Caki2 (cell line): ENCODE measurements at places on chromosomes 4 and X.
A peak's percentile ranks its signal among the peaks of the same experiment; 100 is the strongest.

DNA sequence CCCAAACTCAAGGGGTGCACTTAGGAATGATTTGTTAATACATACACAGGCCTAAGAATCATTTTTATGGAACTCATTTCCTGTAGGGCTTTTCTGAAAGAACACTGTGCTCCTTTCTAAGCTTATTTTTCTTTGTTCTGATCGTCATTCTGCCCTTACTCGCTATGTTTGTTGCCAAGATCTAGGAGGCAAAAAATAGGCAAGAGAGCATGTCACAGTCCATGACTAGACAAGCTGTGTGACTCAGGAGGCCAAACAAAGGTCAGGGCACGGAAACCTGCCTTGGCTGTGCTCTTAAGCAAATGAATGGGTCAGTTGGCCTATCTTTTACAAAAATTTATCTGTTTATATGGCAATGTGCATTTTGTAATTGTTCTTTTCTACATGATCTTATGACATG, 42.5 kb upstream of the C1GALT1C1 start:
- DNase-seq: peak; percentile 68

GRCh38 chrX:10756441-10756840, 136.1 kb upstream of the MID1 start:
- DNase-seq: peak; percentile 60

DNA sequence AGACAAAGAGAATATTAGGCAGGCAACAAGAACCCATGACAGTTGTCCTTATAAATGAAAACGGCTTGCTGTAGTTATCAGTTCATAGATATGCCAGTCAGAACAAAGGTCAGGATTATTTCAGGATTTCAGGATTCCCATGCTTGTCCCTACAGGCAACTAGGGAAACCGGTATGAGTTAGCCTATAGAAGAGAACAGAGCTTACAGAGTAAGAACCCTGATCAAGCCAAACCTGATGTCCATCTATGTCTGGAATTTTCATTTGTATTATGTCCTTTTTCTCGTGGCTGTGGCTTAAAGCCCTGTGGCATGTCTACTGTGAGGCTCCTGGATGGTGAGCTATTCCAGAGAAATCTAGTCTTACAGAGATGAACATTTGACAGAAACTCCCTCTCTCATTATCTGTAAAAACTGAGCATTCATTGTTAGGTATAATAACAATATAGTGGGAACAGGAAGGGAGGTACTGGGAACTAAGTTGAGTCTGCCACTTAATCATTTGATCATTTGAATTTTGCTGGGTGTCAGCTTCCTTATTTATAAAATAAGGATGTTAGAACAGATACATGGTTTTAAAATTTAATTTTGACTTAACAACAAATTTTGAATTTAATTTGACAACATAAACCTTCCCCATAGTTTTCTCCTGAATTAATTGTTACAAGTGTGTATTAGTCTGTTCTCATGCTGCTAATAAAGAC, 129.5 kb upstream of the KLF3 start:
- no peak for DNase-seq

- DNase-seq: no peak
Observed at GRCh38 chrX:8284131-8284530, 113.1 kb upstream of the VCX2 start.

- no peak for DNase-seq
Observed at GRCh38 chrX:48002929-48003328, 860 bp downstream of the ZNF182 start.

GRCh38 chr4:140106289-140106844, 47.6 kb downstream of the MAML3 start:
- DNase-seq: no peak

GRCh38 chr4:24668956-24669355, 84.6 kb upstream of the DHX15 start:
- no peak for DNase-seq

GRCh38 chr4:139921429-139922184, 232.4 kb downstream of the MAML3 start:
- no peak for DNase-seq

DNA sequence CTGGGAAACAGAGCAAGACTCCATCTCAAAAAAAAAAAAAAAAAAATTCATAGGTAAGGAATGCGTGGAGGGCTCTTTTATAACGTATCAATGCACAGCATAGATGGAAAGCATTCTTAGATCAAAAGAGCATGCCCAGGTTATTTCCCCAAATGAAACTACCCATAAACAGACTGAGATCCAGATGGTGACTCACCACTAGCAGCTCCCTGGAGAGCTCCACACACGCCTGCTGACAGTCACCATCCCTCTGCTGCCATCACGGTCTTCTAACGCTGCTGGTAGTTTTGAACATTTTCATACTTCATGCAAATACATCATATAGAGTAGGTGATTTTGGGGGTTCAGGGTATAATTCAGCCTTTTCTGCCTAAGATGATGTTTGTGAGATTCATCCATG, 136.9 kb downstream of the ASMT start:
- no peak for DNase-seq

- peak; percentile 45 for DNase-seq
Observed at GRCh38 chrX:140091125-140091886, 126.0 kb upstream of the CXorf66 start.

DNA sequence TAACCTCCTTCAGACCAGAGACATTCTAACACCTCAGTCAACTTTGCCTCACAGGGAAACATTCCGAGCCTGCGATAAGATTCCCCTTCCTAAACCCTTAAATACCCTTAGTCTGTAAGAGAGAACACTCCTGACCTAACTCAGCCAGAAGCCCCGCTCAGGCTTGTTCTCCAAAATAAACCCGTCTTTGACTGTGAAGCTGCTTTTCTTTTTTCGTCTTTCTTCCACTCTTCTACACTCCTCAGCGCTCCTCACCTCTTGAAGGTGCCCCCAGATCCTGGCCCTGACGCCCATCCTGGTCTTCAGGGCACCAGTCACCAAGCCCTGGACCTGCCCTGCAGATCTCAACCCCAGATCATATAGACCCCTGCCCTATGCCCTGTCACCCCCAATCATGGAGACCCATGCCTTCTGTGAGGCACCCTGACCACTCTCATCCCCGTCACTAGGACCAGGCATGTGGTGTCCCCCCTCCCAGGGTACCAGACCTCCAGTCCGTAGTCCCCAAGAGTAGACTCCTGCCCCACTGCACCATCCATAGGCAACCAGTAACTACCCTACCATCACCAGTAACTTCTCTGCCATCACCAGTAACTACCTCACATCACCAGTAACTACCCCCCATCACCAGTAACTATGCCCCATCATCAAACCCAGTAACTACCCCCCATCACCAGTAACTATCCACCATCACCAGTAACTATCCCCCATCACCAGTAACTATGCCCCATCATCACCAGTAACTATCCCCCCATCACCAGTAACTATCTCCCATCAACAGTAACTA, 3.5 kb downstream of the ASMTL start:
- no peak for DNase-seq

- DNase-seq: peak; percentile 59
Observed at GRCh38 chr4:185470501-185471195, 885 bp downstream of the CCDC110 start.

- DNase-seq: no peak
Observed at GRCh38 chr4:48603366-48604003, 113.4 kb downstream of the ZAR1 start.

- no peak for DNase-seq
Observed at GRCh38 chrX:17812763-17813162, 48.3 kb downstream of the RAI2 start.

- no peak for DNase-seq
Observed at GRCh38 chr4:114052227-114052626, 72.8 kb upstream of the ARSJ start.

DNA sequence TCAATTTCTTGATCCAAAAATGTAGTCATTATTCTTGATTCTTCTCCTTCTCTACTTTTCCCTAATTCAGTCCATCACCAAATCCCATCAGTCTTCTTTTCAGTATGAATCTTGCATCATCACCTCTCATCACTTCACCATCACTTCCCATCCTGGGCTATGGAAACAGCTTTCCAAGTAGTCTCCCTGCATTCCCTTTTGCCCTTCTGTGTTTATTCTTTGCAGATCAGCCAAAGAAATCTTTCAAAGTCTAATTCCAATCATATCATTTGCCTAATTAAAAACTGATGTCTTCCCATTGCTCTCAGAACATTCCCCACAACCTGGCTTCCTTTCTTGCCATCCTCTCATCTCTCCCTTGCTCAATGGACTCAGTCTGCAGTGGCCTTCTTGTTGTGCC, 201.7 kb upstream of the ADAMTS3 start:
- DNase-seq: no peak

GRCh38 chr4:67566335-67566734, 7.8 kb downstream of the STAP1 start:
- DNase-seq: no peak

DNA sequence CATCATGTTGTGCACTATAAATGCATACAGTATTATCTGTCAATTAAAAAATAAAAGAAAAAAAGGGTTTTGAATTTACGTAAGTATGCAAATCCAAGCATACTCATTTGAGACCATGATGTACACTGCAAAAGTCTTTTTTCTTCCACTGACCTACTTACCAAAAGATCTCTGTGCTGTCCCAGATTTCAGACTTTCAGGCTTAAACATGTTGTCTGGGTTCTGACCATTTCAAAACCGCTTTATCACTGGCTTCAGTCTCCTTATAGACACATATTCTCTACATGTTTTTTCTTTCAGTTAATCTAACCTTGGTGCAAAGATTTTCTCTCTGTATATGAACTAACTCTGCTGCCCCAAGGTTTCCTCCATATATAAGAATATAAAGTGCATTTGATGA, 58.6 kb upstream of the CXCL8 start:
- no peak for DNase-seq

GRCh38 chr4:38842994-38843393, 13.6 kb downstream of the TLR6 start:
- no peak for DNase-seq

- no peak for DNase-seq
Observed at GRCh38 chrX:44843753-44844152, at the start of gene DUSP21. TSS of gene DUSP21 (plus strand) at chrX:44844021. CDS start at chrX:44844133, 112 bp downstream.

GRCh38 chrX:149037281-149037870, 467.7 kb downstream of the IDS start:
- DNase-seq: no peak

DNA sequence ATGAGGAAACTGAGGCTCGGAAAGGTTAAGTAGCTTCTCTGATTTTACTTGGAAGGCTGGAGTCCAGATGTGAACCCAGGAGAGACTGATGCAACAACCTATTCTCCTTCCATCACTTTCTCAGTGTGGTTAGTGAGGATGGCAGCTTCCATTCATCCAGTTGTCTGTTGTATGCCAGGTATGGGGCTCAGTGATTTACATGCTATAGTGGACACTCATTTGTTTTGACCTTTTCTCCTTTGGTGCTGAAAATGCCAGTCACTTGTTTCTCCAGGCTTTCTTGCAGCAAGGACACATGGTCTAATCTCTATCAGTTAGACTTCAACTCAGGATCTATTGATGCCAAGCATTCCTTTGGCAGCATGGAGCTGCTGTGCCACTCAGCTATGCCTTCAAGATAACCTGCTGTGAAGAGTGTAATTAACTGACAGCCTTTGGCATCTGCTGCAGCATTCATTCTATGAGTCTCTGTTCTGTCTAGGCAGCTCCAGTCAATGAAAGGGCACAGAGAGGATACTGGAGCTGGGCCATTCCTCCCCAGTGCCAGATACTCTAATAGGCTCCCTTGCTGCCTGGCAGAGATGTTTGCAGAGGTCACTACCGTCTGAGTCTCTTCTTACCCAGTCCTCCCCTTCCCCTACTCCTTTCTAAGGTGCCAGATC, 11.0 kb upstream of the CWH43 start:
- no peak for DNase-seq

DNA sequence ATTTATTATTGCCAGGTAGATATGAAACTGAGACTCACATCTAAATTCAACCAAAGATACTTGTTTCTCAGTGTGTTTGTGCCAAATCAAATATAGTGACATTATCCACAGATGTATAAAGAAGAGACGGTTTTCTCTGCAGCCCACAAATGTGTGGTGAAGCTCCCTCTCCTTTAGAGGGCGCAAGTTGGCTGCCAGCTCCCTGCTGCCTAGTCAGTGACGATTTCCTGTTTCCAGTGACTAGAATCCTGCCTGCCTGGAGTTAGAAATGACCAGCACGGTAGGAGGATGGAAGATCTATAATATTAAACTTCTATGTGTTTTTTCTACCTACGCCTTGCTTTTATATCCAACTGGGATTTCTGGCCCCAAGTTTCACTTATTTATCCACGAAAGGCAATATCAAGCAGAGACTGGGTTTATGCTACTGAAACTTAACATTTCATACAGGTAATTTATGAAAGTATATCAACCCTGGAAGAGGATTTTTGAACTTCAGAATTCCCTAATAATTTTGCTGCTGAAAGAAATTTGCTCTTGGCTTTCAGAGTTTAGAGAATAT, 1793.7 kb upstream of the TENM3 start:
- DNase-seq: peak; percentile 43

- no peak for DNase-seq
Observed at GRCh38 chr4:71586087-71586763, 197.7 kb downstream of the GC start.
